ENCODE measurements at places on chromosomes 12 and 14.
A peak's percentile ranks its signal among the peaks of the same experiment; 100 is the strongest.

GRCh38 chr12:9404031-9404430 lies 195.8 kb upstream of the PZP start:
- no peak for DNase-seq

- no peak for DNase-seq
Observed at GRCh38 chr12:18275981-18276380, 14.7 kb downstream of the PIK3C2G start.

GRCh38 chr14:75123991-75124390 lies 2.9 kb downstream of the NEK9 start:
- DNase-seq = peak; percentile 51

GRCh38 chr12:11954181-11954580 lies 116.6 kb upstream of the BCL2L14 start:
- no peak for DNase-seq

- DNase-seq = peak; percentile 62
Observed at GRCh38 chr12:67578976-67579661, 69.4 kb upstream of the DYRK2 start.

DNA sequence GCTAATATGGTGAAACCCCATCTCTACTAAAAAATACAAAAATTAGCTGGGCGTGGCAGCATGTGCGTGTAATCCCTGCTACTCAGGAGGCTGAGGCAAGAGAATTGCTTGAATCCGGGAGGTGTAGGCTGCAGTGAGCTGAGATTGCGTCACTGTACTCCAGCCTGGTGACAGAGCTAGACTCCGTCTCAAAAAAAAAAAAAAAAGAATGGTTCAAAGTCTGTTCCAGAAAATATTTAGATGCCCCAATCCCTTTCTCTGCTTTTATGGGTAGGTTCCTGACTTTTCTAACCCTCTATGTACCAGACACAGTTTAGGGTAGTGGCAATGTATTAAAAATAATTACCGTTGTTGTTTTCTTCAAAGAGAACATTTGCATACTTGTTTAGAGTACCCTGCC lies 161.4 kb downstream of the STXBP6 start:
- no peak for DNase-seq

DNA sequence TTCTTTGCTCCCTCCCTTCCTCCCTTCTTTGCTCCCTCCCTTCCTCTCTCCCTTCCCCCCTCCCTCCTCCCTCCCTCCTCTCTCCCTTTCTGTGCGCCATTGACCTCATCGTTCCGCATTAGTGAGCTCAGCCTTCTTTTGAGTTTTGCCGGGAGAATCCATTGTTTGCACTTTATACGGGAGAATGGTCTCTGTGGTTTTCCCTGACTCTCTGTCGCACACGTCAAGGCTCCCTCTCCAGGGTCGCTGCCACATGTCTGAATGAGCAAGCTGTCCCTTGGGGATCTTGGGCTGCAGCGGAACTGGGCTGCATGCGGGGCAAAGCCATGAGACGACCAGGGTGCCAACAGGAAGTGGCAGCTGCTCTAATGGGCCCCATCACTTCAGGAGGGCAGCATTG lies 118.5 kb downstream of the GLT1D1 start:
- DNase-seq = no peak

DNA sequence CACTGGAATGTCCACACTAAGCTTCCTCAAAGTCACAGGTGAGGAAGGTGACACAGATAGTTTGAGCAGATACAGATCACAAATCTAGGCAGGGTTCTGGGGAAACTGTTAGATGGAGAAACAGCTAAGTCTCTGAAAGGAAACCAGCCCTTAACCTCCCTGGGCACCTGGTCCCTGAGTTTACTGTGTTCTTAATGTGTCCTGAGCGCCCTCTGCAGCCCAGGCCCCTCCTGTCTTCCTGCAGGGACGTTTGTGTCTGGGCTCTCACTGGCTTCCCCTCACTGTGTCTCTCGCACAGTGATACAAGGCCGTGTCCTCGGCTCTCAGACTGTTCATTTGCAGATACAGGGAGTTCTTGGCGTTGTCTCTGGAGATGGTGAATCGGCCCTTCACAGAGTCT lies 684.3 kb downstream of the TMEM121 start:
- DNase-seq = peak; percentile 23

DNA sequence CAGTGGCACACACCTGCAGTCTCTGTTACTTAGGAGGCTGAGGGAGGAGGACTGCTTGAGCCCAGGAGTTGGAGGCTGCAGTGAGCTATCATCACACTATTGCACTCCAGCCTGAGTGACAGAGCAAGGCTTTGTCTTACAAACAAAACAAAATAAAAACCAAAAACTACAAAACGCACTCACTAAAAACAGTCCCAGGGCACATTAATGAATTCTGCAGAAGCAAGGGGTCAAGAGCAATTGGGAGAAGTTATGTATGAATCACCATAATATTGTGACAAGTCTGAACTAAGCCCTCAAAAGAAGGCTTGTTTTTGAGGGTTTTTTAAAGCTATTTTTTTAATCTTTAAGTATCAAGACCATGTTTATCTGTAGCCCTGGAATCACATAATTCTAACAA lies 201.1 kb downstream of the MED13L start:
- no peak for DNase-seq

GRCh38 chr12:72631926-72632685 lies 359.9 kb downstream of the TRHDE start:
- DNase-seq = no peak

DNA sequence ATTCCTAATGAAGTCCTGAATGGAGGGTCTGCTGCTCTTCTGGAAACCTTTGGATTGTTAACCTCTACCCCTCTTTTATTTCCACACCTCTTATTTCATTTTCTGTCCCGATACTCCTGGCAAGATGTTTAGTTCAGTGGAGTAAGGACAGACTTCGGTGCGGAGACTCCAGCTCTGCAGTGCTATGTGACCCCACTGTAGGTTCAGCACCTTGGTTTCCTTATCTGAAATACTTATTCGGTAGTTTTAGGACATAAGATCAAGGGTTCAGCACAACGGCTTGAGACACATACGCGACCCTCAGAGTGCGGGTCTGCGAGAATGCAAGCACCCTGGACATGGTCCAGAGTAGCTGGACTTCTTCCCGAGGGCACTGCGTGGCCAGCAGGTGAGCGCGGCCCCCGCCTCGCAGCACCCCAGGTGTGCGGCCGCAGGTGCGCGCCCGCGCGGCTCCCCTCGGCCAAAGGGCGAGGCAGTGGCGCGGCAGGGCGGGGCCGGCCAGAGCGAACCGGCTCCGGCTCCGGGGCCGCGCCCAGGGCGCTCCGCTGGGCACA lies 465 bp upstream of the FGD4 start:
- no peak for DNase-seq

GRCh38 chr12:39441189-39441962 lies 1.5 kb downstream of the KIF21A start:
- DNase-seq = no peak

GRCh38 chr12:124548854-124549378 lies 18.5 kb downstream of the NCOR2 start:
- no peak for DNase-seq

DNA sequence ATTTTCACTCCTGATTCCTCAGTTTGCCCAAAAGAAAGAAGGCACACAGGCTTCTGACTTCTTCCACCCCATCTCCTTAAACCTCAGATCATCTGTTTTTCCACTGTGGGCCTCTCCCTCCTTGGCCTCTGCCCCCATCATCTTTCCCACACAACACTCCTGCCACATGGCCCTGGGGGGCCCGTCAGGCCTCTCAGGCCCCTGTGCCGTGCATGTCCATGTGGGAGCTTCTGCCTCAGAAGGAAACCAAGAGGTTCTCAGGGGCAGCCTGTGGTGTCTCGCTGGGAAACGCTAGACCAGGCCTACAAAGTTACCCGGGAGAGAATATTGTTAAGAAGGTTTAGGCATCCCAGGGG lies 8.0 kb downstream of the KLHL33 start:
- DNase-seq = no peak

- DNase-seq = no peak
Observed at GRCh38 chr14:74444866-74445265, 18.9 kb upstream of the SYNDIG1L start.

- DNase-seq = no peak
Observed at GRCh38 chr14:92877757-92878431, 45.1 kb upstream of the CHGA start.

GRCh38 chr12:49022558-49023178 lies 4.1 kb upstream of the PRKAG1 start:
- no peak for DNase-seq

DNA sequence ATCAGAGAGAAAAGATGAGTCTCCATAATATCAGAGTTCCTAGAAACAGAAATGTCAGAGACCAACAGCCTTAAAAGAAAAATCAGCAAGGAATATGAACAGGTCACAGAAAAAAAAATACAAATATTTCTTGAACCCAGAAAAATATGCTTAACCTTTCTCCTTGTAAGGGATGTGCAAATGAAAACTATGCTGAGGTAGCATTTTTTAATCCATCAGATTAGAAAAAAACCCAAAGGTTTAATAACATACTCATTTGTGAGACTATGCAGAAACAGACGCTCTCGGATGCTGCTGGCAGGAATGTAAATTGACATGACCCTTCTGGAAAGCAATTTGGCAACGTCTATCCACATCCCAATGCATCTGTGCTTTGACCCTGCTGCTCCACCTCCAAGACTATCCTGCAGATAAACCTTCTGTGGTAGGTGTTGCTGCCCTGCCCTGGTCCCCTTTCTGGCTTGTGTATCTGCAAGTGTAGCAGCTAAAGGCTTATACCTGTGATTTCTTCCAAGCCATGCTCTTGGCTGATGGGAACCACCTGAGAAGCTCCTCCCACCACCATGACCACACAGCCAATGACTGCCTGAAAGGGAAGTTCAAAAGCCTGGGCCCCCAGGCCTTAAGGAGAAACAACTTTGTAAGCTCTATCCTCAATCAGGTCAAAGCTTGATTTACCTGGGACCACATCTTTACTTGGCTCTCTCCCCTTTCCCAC lies 49.4 kb downstream of the LTBP2 start:
- DNase-seq = no peak

DNA sequence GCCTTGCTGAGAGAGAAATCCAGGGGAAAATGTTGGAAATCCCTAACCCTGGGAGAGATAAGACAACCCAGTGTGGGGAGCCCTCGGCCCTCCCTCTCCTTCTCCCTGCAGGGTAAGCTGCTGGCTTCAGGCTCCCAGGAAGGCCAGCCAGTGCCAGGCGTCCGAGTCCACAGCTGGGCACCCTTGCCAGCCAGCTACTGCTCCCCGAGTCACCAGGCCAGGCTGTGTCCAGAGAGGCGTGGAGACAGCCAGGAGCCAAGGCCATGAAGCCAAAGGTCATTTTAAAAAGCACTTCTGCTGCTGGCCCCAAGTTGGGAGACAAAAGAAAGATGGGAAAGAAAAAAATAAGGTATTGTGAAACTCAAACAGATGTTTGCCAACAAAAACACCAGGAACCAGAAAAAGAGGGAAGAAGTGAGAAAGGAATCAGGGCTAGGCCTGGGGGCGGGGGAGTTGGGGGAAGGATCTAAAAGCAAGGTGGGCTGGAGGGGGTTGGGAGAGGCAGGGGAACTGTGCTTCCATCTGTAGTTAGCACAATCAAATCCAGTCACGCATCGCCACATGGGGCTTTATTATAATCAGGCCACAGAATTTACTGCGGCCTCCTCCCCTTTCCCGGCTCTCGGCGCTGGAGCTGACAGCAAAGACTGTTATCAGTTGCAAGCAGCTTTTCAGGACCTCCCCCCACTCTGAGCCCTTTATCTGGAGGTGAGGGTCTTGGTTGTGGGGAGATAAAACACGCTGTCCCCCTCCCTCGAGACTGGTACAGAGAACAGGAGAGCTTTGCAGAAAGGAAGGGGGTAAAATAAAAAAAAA lies 33.5 kb downstream of the RBM19 start:
- DNase-seq = no peak

GRCh38 chr12:26026713-26027112 lies 68.2 kb downstream of the RASSF8 start:
- DNase-seq = no peak

- DNase-seq = no peak
Observed at GRCh38 chr12:90301095-90301494, 592.5 kb upstream of the ATP2B1 start.

GRCh38 chr12:132218915-132219314 lies 74.7 kb downstream of the NOC4L start:
- peak; percentile 65 for DNase-seq

DNA sequence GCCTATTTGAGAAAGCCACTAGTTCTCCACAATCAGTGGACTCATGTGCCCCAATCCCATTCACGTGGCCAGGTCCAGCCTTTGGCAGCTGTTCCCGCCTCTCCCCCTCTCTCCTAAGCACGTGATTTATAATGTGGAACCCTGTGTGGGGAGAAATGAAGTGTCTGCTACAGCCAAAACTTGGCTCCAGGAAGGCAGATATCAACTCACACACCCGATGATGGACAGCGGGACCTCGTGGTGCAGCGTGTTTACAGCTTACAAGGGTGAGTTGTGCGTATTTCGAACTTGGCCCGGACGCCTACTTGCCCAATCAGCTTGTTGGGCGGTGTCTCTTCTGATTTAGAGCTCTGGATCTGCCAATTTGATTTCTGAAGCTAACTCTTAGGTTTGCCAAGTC lies 38.1 kb upstream of the FAM181A start:
- DNase-seq = no peak

- DNase-seq = no peak
Observed at GRCh38 chr14:91015435-91015834, 45.0 kb downstream of the RPS6KA5 start.

GRCh38 chr14:65351493-65352194 lies 60.9 kb upstream of the FUT8 start:
- DNase-seq = no peak

DNA sequence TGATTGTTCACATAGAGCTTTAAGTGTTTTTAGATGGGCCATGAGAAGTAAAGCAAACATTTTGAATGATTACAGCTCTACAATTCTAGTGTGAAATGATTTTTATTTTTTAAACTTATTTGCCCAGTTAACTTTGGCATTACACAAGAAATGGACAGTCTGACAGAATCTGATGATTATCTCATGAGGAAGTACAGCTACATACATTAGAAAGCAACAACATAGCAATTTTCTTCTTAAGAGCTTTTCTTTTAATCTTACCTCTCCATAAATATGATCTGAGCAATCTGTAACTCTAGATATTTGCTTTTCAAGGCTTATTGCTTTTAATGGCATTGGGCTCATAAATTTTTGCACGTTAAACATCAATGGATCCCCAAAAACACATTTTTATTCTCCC lies 26.5 kb upstream of the PPP1R12A start:
- no peak for DNase-seq

DNA sequence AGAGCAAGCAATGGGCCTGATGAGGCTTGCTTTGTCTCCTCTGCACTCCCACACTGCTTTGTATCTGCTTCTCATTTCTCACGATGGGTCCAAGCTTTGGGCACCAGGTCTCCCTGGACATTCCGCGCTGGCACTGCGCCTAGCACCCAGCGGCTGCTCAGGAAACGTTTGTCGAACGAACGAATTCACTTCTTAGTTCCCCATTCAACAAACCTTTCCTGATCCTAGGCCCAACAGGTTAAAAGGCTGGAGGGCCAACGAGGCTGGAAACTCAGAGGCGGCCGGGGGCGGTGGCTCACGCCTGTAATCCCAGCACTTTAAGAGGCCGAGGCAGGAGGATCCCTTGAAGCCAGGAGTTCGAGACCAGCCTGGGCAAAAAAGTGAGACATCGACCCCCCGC lies 1.0 kb upstream of the GLRX5 start:
- no peak for DNase-seq

GRCh38 chr14:105305345-105305744 lies 4.5 kb upstream of the BRF1 start:
- no peak for DNase-seq

- DNase-seq = no peak
Observed at GRCh38 chr12:124790650-124791400, 72.8 kb downstream of the SCARB1 start.

- no peak for DNase-seq
Observed at GRCh38 chr14:24789378-24789884, 155.4 kb upstream of the GZMB start.

All from CD4-positive, alpha-beta T cell treated with Interleukin-17A for 1 hour (primary cell).